NCI-H1092 treated with DMSO at 0.1 percent for 48 hours (cell line): ENCODE measurements at places on chromosomes 12 and 14.

GRCh38 chr12:42919691-42920090 is 330.1 kb upstream of the PRICKLE1 start:
- no peak for DNase-seq

- no peak for DNase-seq
Observed at GRCh38 chr12:92261071-92261470, 115.4 kb upstream of the BTG1 start.

- DNase-seq, result no peak
Observed at GRCh38 chr12:90368081-90368480, 586.9 kb downstream of the CCER1 start.

- DNase-seq, result peak; percentile 87
Observed at GRCh38 chr14:41718477-41719166, 111.9 kb downstream of the LRFN5 start.

DNA sequence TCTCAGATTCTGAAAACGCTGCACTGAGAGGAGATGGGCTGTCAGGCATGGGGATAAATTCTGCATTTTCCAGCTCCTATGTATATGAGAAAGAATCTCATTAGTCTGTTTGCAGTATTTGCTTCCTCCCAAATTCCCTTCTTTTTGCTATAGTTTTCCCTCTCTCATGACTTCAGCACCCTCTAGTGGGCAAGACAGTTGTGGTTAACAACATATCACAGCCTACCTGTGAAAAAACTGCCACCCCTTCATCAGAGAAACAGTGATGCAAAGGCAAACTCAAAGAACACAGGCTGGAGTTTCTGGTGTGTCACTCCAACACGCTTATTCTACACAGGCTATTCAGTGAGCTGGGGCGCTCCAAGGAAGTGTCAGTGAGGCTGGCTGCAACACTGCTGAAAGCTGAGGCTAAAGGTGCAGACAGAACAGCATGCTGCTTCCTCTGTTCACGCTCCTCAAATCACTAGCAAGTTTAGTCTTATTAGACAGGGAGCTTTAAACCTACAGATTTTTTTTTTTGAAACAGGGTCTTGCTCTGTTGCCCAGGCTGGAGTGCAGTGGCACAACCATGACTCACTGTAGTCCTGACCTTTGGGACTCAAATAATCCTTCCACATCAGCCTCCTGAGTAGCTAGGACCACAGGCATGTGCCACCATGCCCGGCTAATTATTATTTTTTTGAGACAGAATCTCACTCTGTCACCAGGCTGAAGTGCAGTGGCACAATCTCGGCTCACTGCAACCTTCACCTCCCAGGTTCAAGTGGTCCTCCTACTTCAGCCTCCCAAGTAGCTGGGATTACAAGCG is 19.3 kb downstream of the ZC2HC1C start:
- DNase-seq, result peak; percentile 29

GRCh38 chr12:132079200-132079599 is 64.9 kb downstream of the DDX51 start:
- no peak for DNase-seq

GRCh38 chr12:9864913-9865675 is 4.1 kb downstream of the CLEC2B start:
- DNase-seq, result no peak

- DNase-seq, result no peak
Observed at GRCh38 chr14:27391331-27391730, 793.5 kb upstream of the NOVA1 start.

GRCh38 chr12:128258866-128259555 is 8.0 kb upstream of the TMEM132C start:
- DNase-seq, result peak; percentile 35

DNA sequence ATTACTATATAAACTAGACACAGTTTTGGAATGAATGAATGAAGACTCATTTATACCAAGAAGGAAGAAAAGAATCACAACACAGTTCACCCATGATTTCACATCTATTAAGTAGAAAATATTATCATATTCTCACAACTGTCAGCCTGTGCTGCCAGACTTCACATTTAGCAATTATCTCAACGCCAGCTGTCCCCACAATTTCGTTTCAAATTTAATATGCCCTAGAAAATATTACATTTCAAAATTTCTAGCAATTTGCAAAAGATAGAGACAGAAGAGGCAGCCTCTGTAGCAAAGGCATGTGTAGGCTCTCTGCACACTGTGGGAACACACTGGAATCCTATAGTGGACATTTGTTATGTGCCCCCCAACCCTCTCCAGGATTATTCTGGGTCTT is 83.6 kb downstream of the ANKS1B start:
- DNase-seq, result no peak

DNA sequence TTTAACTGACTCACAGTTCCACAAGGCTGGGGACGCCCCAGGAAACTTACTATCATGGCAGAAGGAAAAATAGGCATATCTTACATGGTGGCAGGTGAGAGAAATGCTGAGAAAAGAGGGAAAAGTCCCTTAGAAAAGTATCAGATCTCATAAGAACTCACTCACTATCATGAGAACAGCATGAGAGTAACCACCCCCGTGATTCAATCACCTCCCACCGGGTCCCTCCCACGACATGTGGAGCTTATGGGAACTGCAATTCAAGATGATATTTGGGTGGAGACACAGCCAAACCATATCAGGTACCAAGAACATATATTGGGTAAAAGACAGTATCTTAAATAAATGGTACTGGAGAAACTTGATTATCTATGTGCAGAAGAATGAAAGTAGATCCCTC is 100.3 kb upstream of the FAR2 start:
- no peak for DNase-seq

GRCh38 chr12:112788205-112788604 is 3.3 kb upstream of the RPH3A start:
- peak; percentile 13 for DNase-seq

- DNase-seq, result no peak
Observed at GRCh38 chr14:42187846-42188245, 581.2 kb downstream of the LRFN5 start.

DNA sequence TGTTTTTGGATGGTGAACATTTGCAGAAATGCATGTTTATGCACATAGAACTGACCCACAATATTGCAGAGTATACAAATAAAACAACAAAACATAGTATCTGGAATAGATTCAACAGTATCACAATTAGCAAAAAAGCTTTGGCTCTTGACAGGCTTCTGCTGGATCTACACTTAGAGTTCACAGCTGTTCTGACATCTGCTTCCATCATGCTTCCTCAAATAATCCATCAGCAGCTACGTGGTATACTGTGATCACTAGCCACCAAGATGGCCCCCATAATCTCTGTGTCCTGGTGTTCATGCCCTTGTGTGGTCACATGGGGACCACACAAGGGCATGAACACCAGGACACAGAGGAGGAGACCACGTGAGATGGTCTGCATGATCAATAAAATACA is 166.6 kb upstream of the CCDC198 start:
- DNase-seq, result no peak

DNA sequence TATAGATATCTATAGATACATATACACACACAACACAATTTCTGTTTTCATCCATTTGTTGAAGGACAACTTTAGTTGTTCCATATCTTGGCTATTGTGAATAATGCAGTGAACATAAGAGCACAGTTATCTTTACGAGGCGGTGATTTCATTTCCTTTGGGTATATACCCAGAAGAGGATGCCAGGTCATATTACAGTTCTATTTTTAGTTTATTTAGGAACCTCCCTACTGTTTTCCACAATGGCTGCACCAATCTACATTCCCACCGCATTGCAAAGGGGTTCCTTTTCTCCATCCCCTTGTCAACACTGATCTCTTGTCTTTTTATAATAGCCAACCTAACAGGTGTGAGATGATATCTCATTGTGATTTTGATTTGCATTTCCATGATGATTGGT is 143.4 kb upstream of the ARHGAP5 start:
- DNase-seq, result no peak

GRCh38 chr12:116392061-116392460 is 114.6 kb upstream of the MED13L start:
- no peak for DNase-seq

- DNase-seq, result no peak
Observed at GRCh38 chr14:60651086-60651795, 2.0 kb upstream of the SIX1 start.

- DNase-seq, result no peak
Observed at GRCh38 chr14:51894250-51894649, 33.8 kb downstream of the GNG2 start.
